ENCODE measurements at places on chromosomes 6 and 20.

- no peak for DNase-seq
These were observed 46.3 kb downstream of the EZR start for GRCh38 chr6:158772851-158773371.

GRCh38 chr6:144632266-144632665 lies 347.1 kb downstream of the UTRN start:
- no peak for DNase-seq

DNA sequence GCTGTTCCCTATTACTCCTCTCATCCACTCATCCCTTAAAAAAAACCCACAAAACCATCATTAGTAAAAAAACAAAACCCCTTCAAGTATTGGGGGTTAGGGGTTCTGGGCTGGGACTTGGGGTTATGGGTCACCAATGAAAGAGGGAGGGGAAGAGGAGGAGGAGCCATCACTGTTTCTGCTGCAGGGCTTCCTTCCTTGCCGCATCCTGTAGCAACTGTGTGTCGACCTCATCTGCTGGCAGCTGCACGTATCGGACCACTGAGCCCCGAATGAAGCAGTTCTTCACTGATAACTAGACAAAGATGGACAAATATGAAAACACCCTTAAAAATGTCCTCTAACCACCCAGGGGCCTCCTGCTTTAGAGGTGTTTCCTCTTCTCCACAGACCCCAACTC lies 2.0 kb upstream of the VARS1 start:
- DNase-seq: no peak

DNA sequence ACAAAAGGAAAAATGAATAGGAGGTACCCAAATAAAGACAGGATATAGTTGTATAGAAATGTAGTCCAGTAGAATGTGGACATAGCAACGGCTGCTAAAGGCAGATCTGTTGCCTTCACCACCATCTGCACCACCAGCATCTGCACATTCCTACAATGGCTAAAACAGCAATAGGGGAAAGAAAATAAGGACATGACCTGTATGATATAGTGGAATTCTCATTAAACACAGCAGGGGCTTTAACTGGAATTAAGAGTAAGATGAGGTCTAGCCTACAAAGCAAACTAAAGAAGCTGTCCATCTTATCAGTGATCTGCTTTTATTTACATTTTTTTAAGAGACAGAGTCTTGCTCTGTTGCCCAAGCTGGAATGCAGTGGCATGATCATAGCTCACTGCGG lies 26.8 kb upstream of the SCAF8 start:
- DNase-seq: no peak

DNA sequence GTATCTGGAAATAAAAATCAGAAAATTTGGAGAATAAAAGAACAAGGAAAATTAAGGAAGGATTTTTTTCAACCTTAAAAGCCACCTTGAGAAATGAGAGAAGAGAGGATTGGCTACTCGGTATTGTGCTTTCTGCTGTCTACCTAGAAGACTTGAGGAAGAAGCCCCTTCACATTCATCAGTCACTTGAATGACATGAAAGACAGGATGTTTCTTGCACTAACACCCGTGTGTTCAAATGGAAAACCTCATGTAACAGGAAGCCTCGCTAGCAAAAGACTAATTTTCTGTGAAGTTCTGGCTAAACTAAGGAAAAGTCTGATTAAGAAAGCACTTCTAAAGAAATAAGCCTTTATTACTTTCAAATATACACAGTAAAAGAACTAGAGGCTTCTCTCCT lies 69.9 kb downstream of the OLIG3 start:
- DNase-seq: no peak

- DNase-seq: no peak
These were observed 6.3 kb upstream of the TGM3 start for GRCh38 chr20:2289475-2289874.

GRCh38 chr20:37931153-37931922 lies 28.4 kb downstream of the VSTM2L start:
- no peak for DNase-seq
